ENCODE measurements at places on chromosomes 1 and 21.

GRCh38 chr1:152783095-152783494, 3.0 kb upstream of the LCE1E start:
- no peak for DNase-seq

DNA sequence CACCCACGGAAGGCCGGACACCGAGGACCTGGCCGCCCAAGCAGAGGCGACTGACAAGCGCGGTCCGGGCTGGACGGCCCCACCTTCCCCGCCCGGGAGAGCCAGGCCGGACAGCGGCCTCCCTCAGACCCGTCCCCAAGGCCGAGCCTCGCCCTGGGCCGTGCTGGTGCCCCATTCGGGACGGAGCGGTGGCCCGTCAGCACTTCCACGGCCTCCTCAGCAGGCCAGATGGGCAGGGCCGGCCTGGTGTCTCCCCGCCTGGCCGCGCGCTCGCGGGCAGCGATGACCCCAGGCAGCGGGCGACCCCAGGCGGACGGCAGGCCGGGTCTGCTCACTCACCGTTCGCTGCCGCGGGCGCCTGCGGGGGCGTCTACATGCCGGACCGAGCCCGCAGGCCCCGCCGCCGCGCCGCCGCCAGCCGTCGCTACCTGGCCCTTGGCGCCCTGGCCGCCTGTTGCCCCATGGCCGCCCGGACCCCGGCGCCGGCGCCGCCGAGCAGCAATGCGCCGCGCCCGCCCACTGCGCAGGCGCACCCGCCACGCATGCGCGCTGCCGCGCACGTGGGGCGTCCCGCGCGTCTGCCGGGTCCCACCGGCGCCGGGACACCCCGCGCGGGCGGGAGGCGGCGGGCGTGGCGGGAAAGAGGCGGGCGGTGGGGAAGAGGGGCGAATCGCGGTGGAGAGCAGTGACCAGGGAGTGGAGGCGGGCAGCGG, at the start of gene NADK:
Gene NADK, minus strand, starts transcription at position 521 of the 713 bp plus-strand sequence. CDS start 13,064 bp downstream, outside the sequence.
- peak; percentile 73 for DNase-seq

- DNase-seq = no peak
Observed at GRCh38 chr21:31880816-31881215, 8.0 kb downstream of the HUNK start.

DNA sequence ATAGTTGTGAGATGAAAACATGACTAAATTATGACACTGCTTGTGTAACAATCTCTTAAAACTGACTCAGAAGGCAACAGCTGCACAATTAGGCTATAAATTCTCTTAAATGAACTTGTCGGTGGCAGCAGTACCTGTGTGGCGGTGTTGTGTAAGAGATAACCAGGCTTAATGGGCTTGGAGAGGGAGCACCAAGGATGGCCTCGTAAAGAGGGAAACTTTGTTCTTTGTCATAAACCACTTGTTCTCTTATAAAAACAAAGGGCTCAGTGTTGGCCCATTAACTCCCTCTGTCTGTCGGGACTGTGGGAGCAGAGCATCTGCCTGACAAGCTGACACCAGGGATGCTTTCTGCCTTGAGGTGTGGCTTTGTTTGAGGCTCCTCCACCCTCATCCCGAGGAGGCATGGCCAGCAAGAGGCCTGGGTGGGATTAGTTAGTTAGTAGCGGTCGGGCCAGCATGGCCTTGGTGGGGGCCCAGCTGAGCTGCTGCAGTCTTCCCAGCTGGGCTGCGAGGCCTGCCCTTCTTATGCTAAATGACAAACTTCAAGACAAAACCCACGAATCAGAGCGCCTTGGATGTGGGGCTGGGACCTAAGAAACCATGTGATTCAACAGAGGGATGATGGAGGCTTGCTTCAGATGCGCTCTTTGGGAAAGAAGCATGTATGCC, 171.4 kb downstream of the CAMTA1 start:
- no peak for DNase-seq

- DNase-seq = peak; percentile 38
Observed at GRCh38 chr1:223700942-223701637, 11.2 kb upstream of the CAPN2 start.

DNA sequence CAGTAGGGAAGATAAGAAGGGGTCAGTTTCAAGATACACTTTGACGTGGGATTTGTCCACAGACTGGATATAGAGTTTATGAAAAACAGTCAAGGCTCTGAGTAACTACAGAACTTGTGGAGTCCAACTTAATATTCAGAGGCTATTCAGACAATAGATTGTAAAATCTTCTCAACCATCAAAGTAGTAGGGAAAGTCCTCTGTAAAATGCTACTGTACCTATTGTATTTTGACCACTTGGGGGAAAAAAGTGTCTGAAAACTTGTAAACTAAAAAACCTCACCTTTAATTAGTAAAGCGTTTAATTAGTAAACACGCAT, 10.5 kb downstream of the PTP4A2 start:
- DNase-seq = no peak

GRCh38 chr1:184272175-184272866, 114.5 kb upstream of the C1orf21 start:
- DNase-seq = no peak

GRCh38 chr1:22805672-22806038, 95.0 kb downstream of the EPHB2 start:
- DNase-seq = no peak

- DNase-seq = no peak
Observed at GRCh38 chr1:119544165-119544762, 37.3 kb downstream of the HSD3B1 start.

DNA sequence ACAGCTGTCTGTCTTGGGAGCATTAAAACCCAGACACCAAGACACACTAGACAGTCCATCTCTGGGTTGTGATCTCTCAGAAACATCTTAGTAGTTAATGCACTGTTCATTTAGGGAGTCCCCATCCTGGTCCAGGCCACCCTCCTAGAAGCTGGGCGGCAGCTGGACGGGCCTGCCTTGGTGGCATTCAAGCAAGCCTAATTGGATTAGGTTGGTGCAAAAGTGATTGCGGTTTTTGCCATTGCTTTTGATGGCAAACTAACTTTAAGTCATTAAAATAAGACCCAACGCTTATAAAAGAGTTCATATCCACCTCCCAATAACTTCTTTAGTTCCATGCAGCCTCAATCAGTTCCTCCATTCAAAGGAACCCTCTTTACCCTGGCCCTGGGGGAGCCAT, 21.7 kb downstream of the ATP5PO start:
- DNase-seq = no peak

DNA sequence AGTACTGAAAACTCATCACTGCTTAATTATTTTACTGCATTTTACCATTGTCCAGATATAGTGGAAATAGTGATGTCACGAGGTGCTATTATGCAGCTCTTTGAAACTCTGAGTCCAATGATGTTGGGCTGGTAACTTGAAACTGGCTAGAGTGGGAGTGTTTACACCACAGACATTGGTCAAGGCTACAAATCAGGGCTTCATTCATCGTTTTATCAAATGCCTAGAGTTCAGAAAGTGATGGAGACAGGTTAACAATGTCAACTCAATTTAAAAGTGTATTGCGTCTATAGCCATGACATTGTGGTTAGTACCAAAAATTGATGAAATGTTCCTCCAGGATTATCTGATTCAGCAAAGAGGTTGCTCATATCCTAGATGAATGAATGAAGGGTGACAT, 12.7 kb downstream of the PADI1 start:
- DNase-seq = no peak

DNA sequence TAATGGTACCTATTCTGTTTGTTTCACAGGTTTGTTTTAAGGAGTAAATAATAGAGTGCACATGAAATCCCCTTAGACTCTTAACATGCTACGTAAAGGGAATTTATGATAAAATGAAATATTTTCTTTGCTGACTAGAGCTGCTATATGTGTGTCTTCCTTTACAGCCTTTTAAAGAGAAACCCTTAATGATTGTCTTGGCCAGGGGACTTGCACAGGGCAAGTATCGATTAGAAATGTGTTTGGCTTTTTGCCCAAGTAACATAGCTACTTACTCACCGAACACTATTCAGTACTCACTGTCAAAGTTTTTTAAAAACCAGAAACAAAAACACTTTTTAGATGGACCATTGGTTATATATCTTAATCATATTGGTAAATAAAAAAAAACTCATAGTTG, 71.3 kb upstream of the KIAA1614 start:
- no peak for DNase-seq

Data from hematopoietic multipotent progenitor cell treated with erythropoietin and hydrocortisone succinate and interleukin-3 and kit ligand, for 15 days (in vitro differentiated cells).